ENCODE measurements at places on chromosomes 3 and 15.

DNA sequence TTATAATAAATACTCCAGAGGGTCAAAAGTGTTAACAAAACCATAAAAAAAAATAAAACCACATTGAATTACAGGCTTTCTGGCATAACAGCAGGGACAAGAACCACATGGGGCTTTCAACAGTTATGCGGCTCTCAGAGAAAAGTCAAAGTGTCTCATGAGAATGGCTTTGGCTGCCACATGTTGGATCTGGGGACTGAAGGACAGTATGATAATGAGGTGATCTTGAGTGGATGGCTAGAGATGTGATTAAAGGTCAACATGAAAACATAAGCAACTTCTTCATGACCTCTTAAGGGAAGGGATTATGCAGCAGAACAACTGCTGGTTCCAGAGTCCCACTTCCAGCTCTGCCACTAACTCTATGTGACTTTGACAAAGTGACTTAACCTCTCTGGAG lies 5.2 kb downstream of the RAB27A start:
- no peak for DNase-seq

- DNase-seq = no peak
These were observed 73.8 kb upstream of the ATP13A5 start for GRCh38 chr3:193452338-193452737.

DNA sequence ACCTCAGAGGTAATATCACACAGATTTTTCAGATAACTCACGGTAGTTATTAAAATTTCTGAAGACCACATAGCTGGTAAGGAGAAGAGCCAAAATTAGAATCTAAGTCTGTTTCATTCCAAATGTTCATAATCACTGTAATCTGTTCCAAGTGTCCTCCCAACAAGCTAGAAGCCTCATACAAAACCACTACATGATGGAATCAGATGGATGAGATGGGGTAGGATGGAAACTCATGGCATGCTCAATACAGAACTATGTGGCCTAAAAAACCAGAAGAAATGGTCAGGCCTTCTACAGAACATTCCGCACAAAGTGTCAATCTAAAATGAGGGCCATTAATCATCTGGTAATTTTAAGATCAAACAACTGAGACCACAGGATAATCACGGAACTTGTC lies 91.8 kb downstream of the THBS1 start:
- no peak for DNase-seq

DNA sequence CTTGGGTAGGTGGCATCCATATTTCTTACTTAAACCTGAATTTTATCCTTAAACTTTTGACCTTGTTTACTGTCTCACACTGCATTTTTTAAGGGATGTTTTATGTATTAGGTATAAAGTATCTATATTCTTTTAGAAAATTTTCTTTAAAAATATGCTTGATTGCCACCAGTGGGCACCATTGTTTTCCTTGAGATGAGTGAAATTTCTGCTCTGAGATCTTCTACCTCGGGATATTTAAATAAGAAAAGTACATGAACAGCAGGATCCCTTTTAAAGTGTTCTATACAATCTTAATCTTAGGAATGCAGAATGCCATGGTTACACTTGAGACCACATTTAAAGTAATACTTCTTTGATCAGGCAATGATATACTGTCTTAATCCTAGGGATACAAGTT lies 108.7 kb downstream of the SLMAP start:
- no peak for DNase-seq

DNA sequence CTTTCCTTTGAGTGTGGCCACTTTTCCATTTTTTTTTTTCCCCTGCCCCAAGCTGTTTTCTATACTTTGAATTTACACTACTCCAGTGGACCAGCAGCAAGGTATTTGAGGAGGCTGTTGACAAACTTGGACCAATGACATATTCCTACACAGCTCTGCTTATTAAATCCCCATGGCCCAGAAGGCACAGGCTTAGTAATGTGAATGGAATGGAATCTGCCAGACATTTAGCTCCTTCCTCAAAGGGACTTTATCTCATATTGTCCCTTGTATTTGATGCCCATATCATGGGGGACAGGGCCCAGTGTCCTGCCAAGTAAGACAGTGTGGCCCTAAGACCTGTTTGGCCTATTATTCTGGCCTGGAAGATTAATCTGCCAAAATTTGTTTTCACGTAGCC lies 107.5 kb downstream of the CHCHD6 start:
- no peak for DNase-seq

DNA sequence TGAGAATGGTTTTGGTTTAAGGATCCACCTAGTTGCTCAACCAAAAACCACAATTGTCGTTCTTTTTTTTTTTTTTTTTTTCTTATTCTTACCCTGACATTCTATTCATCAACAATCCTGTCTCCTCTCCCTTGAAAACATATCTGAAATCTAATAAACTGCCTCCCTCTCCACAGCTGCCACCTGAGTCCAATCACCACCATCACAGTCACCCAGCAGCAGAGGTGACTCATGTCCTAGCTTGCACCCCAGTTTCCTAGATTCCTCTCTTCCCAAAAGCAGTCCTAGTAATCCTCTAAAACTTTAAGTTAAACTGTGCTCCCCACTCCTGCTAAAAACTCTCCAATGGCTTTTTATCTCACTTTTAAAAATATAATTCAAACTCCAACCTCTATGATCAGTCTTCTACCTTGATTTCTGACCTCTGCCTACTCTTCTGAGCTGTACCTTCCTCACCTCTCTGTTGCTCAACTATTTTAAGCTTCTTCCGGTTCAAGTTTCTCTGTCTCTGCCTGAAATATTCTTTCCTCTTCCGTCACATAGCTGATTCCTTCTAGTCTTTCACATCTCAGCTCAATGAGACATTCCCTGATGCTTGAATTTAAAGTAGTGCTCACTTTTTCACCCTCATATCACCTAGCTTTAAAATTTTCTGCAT lies 33.7 kb upstream of the RBMS3 start:
- no peak for DNase-seq

DNA sequence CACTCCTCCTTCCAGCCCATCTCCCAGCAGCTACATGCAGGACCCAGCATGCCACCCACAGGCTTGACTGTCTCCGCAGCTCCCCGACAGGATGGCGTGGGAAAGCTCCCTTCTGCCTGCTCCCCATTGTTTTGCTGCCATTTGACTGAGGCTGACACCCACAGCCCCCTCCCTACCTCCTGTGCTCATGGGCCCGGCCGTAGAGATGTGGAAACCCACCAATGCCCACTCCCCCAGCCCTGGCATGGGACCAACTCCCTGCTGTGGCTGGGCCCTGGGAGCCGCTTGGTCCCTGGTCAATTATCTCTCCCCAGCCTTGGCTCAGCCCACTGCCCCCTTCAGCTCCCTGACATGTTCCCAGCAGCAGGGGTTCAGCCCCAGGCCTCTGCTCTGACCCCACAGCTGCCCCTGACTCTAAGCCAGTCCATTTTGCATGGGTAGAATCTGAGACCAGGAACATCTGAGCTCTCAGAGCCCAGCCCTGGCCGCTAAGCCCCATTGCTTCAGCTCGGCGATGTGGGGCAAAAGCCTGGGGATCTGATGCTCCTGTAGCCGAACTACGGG lies 8.2 kb downstream of the C3orf22 start:
- DNase-seq = no peak

DNA sequence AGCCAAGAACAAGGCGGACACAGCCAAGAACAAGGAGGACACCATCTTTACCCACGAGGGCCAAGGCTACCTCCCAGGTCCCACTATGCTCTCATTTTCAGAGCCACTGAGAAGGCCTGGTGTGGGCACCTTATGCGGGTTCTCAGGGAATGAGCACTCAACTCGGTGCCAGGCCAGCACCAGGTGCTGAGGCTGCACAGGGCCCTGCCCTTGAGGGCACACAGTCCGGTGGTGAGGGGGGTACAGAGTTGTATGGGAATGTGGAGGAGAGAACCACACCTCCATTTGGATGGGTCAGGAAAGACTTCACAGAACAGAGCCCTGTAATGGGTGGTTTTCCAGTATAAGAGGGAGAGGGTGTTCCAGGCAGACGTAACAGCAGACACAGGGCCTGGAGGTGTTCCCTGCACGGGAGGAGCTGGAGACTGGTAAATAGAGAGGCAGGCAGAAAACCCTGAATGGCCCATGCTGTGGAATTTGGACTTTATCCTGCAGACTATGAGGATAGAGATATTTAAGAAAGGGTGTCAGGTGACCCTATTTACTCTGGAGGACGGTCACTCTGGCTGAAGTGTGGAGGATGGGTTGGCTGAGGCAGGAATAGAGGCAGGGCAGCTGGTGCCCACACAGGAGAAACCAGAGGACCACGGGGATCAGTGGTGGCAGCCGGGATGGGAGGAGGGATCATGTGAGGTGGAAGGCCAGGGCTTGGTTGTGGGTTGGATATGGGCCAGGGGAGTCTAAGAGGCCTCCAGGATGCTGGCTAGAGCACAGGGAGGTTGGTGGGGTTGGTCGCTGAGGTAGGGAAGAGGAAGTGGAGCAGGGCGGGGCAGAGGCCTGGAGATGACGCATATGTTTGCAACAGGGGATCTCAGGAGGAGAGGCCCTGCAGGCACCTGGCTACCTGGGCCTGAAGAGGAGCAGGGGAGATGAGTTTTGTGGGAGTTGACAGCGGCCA lies 34.6 kb downstream of the CRABP1 start:
- DNase-seq = peak; percentile 87

DNA sequence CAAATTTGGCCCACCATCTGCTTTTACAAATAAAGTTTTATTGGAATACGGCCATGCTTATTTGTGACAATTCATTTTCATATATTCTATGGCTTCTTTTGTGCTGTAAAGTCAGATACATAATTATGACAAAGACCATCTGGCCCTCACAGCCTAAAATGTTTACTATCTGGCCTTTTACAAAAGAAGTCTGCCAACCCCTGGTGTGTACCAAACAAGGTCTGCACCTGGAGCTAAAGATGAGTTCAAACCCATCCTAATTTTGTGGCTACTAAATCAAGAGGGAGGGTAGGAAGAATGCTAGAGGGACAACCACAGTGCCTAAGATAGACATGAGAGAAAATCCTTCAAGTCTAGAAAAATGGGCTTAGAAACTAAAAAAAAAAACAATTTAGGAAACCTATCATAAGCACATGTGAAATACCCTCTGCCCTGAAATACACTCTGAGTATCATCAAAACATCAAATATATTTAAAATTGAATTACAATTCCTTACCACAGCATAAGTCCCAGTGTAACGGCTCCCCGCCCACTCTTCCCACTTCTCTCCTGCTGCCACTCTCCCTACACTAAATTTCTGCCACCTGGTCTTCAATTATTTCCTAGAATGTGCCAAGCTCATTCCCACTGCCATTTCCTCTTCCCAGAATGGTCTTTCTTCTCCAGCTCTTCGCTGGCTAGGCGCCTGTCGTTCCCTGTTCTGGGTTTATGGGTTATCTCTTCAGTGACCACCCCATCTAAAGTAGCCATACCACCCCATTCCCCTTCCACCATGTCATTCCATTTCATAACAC lies 950.7 kb upstream of the CFAP20DC start:
- DNase-seq = no peak

DNA sequence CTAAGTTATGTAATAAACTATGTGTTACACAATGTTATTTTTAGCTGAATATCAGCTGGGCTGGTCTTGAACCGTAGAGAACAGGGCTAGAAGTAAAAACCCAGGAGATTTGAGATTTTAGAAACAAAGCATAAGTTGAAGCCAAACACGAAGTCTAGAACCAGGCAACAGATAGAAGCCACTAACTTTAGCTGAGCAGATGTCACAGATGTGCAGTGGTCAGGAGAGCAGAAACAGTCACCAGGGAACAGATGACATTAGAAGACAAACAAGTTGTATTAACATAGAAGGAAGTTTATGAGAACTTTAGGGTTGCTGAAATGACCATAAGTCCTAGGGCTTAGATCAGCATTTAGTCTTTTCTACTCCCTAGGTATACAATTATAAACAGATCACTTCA lies 731.0 kb downstream of the ZNF385D start:
- DNase-seq = no peak

- DNase-seq = no peak
These were observed 22.1 kb downstream of the LOXL1 start for GRCh38 chr15:73948396-73948795.

- DNase-seq = no peak
These were observed 15.3 kb downstream of the RASGRF1 start for GRCh38 chr15:79075256-79075655.

- DNase-seq = no peak
These were observed 15.2 kb downstream of the DIS3L start for GRCh38 chr15:66308531-66308930.

DNA sequence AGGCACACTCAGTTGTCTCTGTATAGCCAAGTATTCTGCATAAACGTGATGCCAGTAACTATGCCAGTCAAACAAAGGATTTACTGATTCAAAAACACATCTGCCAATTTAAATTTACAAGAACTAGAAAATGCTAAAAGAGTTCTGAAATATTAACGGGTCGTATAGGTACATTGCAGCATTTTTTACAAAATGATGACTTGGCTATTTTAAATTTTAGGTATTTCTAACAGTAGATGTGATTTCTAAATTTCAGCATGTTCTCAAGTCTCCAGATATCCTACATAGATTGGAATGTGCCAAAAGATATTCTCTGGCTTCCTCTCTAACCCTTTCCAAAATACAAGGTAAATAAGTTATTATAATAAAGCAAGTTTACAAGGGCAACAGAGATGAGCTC lies 60.3 kb downstream of the MORC1 start:
- DNase-seq = no peak

DNA sequence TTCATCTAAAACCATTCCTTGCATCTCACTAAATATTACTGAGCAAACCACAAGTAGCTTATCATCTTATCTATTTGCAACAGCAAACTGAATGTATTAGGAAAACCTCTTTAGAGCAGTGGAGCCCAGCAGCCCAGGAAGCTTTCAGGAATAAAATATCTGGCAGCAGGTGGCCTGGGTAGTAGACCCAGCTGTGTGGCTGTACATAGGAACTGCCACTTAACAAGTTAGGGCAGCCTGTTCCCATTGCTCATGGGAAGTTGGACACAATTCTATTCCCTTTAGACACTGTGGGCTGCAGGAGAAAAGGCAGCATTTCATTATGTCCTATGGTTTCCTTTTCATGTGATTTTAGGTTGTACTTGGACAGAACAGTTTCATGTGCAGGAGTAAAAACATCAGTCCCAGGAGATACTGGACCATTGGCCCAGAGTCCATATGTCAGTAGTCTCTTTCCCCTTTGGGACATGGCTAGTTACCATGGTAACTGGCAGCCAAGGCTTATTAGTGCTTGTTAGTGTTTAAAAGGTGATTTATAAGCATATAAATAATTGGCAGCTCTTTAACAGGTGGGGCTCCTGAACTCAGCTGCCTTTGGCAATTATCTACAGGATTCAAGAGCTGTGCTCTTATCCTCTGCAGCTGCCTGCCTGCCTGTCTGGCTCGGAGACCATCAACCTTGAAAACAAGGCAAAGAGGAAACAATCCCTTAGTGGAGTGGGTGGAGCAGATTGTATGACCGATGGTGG lies 28.9 kb upstream of the LSAMP start:
- DNase-seq = no peak

Data from HuH-7 (cell line).